ENCODE measurements at places on chromosomes 3 and 15.

DNA sequence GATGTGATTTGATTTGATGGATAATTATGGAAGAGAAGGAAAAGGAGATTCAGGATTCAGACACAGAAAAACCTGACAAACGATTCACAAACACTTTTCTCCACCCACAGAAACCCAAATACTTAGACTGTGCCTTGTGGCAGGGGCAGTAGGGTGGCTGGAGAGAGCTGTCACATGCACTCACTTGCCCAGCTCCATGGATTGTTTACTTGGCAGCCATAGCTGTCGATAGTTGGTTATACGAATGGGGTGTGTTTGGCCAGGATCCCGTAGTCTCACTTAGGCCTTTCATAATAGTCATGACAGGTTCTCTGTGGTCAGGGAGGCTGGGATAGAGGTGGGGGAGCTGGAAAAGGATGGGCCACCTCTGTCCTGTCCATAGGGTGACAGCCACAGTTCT lies 76.9 kb downstream of the CACNA1D start:
- no peak for DNase-seq

DNA sequence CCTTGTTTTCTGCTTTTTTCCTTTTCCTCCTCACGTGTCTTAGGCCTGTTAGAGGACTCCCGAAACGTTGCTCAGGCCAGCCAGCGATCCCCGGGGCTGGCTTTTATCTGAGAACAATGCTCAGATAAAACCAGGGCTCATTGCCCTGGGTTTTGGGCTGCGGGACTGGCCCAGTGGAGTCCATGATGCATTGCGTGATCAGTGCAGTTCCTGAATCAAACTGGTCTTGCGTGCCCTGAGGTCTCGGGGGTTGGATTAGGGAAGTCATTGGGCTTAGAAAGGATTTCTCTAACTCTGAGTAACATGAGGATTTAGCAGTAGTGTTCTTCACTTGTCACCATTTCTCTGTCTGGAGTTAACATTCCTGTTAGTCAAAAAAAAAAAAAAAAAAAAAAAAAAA lies 66.3 kb downstream of the CCR1 start:
- no peak for DNase-seq

GRCh38 chr3:47825590-47825989 lies 22.7 kb downstream of the DHX30 start:
- no peak for DNase-seq

GRCh38 chr3:23611737-23612295 lies 193.9 kb upstream of the UBE2E1 start:
- no peak for DNase-seq

- no peak for DNase-seq
Measured at GRCh38 chr15:85365980-85366379, 14.4 kb upstream of the AKAP13 start.

DNA sequence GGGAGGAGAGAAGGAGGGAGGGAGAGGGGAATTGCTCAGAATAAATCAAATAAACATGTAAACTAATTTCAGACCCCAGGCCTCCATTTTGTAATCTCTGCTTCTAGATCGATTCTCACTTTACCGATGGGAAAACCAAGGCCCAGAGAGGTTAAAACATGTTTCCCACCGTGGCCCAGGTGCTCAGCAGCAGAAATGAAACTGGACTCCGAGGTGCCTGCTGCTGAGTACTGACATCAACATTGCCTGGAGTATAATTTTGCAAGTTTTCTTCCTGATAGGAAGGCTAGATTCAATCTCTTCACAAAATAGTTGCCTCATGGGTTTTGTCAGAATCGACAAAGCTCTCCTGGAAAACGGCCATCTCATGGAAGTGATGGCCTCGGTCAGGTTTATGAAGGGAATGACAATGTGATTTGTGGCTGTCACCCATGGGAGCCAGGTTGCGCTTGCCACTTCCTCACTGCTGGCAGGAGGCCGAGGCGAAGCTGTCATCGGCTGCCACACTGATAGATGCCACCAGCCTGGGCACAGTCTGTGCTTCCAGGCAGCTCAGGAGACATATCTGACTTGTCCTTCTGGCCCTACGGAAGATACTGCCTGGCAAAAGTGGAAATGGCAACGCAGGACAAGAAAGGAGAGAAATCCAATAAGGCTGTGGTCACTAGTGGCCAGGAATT lies 133.1 kb upstream of the LRRN1 start:
- no peak for DNase-seq

All from stimulated activated CD8-positive, alpha-beta memory T cell treated with anti-CD3 and anti-CD28 coated beads, Interleukin-4, amount 100 ng/mL, for 4 hours (primary cell).